ENCODE measurements at places on chromosomes 16 and 17.

- DNase-seq, result no peak
These were observed 99.3 kb downstream of the STXBP4 start for GRCh38 chr17:55067697-55068439.

DNA sequence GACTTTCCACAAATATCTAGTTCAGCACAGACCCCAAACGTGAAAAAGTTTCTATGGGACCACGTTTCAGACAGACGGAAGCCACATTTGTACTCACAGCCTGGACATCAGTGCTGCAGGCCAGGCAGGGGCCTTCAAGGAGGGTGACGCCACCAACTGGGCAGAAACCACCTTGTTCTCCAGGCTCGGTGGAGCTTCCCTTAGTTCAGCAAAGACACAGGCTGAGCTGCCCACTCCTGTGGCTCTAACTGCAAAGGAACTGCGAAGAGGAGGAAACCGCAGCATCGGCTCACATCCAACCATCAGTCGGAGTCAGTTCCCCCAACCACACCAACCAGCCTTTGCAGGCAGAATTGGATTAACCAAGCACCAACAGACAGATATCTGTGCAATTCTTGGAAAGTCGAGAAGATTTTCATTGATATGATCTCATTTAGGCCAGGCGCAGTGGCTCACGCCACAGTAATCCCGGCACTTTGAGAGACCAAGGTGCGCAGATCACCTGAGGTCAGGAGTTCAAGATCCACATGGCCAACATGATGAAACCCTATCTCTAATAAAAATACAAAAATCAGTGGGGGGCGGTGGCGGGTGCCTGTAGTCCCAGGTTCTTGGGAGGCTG lies 73.3 kb upstream of the CNEP1R1 start:
- no peak for DNase-seq

- no peak for DNase-seq
These were observed 3.8 kb downstream of the LITAFD start for GRCh38 chr16:8885674-8886592.

- no peak for DNase-seq
These were observed 26.9 kb upstream of the ZFP90 start for GRCh38 chr16:68512183-68512582.

DNA sequence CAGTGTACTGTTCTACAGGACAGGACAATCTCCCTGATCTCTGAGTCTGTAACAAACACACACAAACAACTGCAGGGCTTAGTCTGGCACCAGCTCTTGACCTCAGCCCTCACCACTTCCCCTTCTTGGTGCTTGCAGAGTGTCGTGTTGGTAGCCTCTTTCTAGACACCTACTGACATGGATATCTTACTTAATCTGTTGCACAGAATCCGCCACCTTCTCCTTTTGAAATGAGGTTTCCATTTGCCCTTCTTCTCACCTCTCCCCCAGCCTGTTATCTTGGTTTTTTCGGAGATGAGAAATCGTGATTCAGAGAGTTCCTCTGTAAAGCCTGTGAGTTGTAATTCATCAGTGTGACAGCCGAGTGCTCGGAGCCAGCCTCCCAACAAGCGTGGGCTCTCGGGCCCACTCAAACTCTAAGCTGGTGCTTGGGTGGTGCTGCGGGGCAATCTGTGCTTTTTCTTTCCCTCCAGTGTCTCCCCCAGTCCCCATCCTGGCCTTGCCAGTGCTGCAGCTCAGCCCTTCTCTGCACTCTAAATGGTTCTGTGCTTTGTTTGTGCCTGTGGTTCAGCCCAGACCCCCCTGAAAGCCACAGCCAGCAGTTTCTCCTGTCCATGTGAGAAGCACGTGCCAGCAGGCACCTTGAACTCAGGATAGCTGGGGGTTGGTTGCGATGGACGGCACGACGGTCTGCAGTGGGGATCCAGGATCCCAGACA lies 28.1 kb downstream of the KIAA0513 start:
- peak; percentile 88 for DNase-seq

DNA sequence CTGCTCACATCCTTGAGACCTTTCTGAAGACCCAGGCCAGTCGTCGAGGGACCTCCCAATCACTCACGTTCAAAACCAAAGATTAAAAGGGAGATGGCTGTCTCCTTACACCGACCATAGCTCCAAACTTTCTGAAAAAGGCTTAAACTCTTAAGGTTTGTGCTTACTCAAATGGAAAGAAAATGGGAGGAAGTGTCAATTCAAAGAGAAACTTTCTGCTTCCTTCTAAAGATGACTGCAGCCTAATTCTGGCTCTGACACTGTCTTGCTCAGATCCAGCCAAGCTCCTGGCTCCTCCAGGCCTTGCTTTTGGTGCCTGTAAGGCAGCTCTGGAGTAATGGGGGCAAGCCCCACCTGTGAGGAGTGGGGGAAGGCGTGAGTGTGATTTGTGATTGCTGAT lies 54.9 kb upstream of the WSB1 start:
- peak; percentile 88 for DNase-seq

DNA sequence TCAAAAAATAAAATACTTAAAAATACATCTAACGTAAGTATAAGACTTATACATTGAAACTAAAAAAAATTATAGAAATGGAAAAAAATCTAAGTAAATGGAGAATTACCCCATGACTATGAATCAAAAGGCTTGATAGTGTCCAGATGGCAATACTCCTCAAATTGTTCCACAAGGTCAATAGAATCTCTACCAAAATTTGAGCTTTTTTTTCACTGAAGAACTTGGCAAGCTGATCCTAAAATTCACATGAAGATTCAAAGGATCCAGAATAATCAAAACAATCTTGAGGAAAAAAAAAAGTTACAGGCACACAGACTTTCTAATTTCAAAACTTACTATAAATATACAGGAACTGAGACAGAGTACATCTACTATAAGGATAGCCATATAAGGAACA lies 448.4 kb upstream of the CDH11 start:
- no peak for DNase-seq

GRCh38 chr17:2176499-2177169 lies 121.7 kb downstream of the HIC1 start:
- DNase-seq, result no peak

DNA sequence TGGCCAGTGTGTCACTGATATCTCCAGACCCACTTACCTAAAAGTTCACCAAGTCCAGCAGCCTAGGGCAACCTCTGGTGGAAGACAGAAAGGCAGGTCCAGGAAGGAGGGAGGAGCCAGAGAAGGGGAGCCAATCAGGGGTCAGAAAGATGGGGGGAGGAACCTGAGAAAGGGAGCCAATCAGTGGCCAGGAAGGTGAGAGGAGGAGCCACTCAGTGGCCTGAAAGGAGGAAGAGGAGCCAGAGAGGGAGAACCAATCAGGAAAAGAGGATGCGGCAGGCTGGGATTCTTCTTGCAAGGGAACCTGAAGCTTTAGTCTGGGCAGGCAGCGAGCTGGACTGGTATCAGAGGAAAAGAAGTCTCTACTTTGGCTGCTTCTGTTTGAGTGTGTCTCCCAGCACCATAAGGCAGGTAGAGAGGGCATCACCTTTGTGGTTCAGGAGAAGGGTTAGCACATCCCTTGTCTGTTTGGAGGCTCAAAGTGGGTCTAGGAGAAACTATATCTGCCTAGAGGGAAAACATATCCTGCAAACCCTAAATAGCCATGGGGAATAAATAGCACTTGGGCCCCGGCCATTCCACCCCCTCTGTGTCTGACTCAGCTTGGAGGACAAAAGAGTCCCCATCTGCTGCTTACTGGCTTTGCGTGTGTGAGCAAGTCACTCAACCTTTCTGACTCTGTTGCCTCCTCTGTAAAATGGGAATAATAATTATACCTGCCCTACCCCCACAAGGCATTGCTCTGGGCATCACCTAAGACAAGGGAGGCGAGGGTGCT lies 43.4 kb upstream of the CRHR1 start:
- DNase-seq, result peak; percentile 41

DNA sequence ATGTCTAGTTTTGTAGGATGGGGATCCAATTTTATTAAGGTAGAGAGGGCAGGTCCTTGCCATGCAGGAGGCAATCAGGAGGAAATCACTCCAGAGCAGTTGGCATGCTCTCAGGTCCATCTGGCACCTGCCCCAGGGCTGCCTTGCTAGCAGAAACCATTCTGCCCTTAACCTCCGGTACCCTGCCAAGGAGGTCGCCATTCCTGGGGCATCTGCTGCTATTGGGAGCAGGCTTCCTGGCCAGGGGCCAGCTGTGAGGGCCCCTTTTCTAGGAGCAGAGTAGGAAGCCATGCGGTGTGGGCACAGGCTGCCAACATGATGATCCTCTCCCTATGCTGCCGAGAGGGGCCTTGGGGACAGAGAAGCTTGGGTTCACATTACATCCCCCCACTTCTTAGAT lies 47.6 kb upstream of the MGAT5B start:
- DNase-seq, result no peak

- DNase-seq, result no peak
These were observed 59.7 kb upstream of the ZNF469 start for GRCh38 chr16:88323041-88323440.

- no peak for DNase-seq
These were observed 270.6 kb downstream of the HAPSTR1 start for GRCh38 chr16:9362050-9362449.

GRCh38 chr16:21722771-21723455 lies 59.1 kb downstream of the OTOA start:
- DNase-seq, result no peak

DNA sequence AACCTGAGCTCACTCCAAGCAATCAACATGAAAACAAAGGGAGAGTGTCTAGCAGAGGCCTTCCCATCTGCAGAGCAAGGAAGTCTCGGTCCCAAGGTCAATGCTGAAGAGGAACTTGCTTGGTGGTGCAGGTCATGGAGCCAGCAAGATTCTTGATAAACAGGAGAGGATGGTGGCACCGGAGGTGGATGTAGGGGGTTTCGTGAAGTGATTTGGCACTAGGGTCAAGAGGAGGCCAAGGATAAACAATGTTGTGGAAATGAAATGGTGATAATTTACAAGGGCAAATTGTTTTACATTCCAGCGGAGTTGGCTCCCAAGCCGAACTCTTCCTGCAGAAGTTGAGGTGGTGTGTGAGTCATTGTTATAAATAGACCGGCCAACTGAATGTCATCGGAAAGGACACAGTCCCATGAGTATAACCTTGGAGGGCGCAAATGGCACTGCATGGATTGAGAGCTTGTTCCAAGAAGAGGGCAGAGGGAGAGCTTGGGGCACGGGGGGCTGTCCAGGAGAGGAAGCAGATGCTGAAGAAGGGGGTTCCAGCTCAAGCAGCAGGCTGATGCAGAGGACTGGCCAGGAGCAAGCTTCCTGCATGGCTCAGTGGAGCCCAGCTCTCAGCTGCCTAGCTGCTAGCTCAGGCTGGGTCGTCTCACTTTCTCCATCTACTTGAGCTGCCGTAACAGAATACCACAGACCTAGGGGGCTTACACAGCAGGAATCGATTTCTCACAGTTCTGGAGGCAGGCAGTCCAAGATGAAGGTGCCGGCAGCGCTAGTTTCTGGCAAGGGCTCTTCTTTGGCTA lies 136.6 kb downstream of the COPRS start:
- DNase-seq, result no peak

DNA sequence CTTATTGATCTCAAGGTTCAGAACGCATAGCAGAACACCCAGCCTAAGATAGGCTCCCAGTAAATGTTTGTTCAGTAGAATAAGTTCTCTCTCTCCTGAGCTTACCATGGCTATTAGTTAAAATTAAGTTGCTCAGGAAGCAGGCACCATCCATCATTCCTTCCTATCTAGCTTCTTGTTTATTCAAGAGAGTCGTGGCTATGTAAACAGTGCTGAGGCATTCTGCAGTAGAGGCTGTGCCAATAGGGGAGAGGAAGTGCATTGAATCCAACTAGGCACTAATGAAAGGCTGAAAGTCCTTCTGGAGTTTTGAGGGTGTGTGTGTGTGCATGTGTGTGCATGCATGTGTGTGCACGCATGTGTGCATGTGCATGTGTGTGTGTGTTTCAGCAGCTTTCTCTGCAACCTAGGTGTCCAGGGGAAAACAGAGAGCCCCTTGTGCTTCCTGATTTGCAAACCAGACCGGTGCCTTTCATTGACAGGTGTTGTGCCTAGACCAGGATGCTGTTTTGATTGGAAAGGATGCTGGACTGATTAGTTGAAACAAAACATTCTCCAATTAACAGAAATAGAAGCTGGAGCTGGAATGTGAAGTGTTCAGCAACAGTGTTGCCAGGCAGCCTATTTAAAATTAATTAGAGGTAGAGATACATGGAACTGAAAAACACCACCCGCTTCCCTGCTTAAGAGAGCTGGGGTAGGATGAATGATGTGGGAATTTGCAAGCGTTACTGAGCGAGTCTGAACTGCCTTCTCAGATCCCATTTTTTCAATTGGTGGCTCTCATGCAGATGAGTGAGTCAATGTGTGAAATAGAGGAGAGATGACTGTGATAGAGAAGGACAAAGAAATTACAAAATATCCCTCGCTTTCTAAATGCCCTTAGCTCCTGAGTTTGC lies 103.3 kb upstream of the CLEC3A start:
- DNase-seq, result no peak

DNA sequence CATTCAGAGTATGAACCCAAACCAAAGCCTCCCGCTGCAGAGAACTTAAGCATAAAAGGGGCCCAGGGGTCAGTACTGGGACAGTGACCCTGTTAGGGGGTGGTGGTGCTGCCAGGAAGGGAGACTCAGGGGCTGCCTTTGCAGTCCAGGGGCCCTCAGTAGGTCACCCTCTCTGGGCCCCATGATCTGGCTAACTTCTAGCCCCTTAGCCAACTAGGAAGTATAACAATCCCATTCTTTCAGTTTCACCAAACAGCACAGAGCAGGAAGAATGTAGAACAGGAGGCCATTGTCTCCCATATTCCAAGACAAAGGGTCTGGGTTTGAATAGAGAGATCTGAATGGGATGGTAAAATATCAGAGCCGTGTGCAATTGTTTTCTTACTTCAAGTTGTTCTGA lies 378.6 kb upstream of the C16orf82 start:
- DNase-seq, result no peak

DNA sequence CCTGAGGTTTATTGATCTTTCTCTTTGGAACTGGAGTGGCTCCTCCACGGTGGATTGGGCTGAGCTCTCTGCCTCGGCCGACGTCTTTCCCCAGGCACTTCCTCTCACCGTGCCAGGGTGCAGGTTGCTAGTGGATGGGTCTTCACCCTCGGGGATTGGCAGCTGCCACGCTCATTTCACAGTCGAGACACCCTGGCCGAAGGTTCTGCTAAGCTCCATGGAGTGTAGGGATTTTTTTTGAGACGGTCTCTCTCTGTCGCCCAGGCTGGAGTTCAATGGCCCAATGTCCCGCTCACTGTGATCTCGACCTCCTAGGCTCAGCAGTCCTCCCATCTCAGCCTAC lies 280.8 kb downstream of the SEC14L1 start:
- no peak for DNase-seq

- peak; percentile 51 for DNase-seq
These were observed 276.5 kb downstream of the XYLT1 start for GRCh38 chr16:17194190-17194780.
